ENCODE measurements at places on chromosomes 12 and 14. TPM values are rescaled to one million over a fixed set of nuclear protein-coding genes. Genes with fewer than 3 reads are reported as not detected.

The PLEKHD1 gene
- under 0.01 TPM for total RNA-seq

The DBX2 gene
- total RNA-seq, result not detected

The NXPH4 gene
- total RNA-seq, result 4.0 TPM

The GPR84 gene
- not detected for total RNA-seq

The MTA1 gene
- total RNA-seq, result 30.7 TPM

The SLC17A8 gene
- not detected for total RNA-seq
